ENCODE measurements at places on chromosomes 12 and 14.

GRCh38 chr12:49990273-49990672 lies 17.5 kb downstream of the AQP6 start:
- no peak for DNase-seq

DNA sequence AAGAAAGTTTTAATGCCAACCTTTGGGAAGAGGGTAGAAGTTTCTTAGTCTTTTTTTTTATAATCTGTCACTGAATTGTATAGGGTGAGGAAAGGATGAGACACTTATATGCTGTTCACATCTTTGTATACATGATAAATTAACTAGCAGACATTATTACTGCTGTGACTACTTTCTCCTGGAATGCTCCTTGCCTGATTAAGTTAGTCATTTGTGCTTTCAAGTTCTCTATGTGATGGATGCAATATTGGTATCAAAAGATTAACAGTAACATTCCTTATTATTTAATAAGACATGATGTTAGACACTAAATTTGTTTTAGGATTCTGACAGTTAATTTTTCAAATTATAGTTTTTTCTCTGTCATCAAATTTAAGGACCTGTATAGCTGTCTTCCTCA lies 223.4 kb upstream of the GARIN2 start:
- no peak for DNase-seq

DNA sequence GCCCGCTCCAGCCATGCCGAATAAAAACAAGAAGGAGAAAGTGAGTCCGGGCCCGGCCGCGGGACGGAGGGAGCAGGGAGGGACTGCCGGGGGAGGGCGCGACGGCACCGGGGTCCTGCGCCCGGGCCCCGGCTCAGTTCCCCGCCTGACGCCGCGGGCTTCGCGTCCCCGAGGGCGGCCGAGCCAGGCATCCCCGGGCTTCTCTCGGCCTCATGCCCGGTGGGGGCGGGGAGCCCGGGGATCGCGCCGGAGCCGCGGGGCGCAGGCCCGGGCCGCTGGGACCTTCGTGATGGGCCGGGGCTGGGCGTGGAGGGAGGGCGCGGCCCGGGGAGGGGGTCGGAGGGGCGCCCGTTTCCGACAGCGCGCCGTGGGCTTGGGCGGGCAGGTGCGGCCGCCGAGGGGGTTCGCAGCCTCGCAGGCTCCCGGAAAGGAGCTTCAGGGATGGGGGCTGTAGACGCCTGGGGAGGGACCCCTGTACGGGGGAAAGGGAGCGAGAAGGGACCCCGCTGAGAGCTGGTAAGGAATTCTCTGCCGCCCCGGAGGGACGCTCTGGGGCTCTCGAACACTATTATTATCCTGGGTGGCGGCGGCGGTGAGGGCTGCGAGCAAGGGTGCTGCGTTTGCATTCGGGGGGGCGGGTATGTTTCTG lies 496 bp downstream of the PPP2R5C start:
- no peak for DNase-seq

DNA sequence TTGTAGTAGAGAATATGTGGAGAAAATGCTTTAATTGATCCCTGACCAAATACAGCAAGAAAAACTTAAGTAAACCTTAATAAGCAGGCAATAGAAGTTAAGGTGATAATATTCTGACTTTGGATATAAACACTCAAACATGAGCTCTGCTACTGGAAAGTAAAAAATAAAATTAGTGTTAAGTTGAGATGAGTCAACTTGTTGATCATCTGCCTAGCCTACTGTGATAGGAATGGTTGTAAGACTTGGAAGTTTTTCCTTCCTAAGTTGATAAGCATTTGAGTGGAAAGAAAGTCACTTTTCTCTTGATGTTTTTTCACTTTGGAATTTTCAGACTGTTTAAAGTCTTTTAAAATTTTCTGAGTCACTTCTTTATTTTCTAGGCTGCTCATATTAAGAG lies 26.0 kb downstream of the ADIPOR2 start:
- no peak for DNase-seq

DNA sequence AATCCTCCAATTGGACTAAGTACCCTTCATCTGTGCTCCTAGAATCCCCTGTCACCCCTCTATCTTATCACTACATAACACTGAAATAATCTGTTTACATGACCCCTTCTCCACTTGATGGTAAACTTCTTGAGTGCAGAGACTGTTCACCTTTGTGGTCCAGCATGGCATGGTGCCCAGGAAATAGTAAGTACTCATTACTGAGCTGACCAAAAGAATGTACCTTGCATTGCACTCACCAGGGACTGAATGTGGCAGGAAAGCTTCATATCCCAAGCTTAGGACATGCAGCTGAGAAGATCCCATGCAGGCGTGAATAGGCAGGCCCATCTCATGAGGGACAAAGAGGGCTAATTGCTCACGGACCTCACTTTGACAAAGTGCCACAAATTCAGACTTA lies 1.4 kb upstream of the GARIN2 start:
- no peak for DNase-seq

DNA sequence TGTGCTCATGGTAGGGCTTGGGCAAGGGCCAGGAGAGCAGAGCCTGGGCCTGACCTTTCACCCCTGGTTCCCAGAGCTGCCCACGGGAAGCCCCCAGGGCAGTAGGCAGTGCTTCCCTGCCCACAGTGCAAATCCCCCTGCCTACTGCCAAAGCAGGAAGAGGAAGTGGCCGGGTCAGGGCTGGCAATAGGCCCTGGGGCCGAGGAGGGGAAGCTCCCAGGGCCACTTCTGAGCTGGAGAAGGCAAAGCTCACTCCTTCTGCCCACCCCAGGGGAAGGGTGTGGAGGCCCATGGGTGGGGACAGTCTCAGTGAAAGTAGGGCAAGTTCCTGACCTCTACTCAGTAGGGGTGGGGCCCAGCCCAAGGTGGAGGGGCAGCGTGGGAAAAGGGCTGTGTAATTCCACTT lies 5.4 kb upstream of the NR4A1 start:
- peak; percentile 54 for DNase-seq

- DNase-seq = no peak
Measured at GRCh38 chr14:94582199-94582750, 1.0 kb downstream of the SERPINA5 start.

- no peak for DNase-seq
Measured at GRCh38 chr12:20410734-20411133, 42.4 kb downstream of the PDE3A start.

DNA sequence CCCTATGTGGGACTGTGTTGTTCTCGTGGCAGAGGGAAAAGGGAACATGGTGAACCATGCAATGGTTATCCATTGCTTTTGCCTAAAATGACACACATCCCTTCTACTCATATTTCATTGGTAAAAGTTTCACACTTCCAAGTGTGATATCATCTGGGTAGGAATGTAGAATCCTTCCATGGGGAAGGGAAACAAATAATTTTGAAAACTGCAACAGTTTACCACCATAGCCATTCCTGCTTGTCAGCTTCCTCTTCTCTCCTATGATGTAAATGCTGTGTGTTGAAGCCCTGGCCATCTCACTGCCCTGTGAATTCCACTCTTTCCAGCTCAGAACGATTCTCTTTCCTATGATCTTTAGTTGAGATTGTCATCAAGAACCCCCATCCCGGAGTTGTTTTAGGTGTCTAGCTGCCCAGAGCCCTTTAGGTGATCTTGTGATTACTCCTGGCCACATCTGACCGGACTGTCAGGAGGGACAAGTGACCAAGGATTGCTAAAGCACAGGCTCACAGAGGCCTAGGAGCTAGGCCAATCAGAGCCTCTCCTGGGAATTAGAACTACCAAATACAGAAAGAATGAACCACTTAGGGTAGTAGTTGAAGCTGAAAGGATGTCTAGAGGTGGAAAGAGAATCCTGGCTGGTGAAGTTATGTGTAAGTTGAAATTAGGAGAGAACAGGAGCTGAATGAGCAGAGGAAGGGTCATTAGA lies 84.6 kb downstream of the VCPKMT start:
- DNase-seq = no peak

DNA sequence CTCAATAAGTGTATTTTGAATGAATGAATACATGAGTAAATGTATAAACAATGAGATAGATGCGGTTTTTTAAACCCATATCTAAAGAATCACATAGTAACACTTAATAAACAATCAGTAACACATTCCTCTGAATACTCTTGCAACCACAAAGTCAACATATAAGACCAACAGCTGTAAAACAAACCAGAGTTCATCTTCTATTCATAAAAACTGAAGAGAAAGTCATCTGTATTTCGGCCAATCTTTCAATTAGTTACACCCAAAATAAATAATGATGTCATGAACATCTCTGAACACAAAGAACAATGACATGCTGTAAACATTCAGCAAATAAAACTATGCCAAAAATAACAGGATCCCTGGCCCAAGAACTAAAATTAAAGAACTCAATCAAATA lies 47.2 kb downstream of the ARMH4 start:
- DNase-seq = no peak

DNA sequence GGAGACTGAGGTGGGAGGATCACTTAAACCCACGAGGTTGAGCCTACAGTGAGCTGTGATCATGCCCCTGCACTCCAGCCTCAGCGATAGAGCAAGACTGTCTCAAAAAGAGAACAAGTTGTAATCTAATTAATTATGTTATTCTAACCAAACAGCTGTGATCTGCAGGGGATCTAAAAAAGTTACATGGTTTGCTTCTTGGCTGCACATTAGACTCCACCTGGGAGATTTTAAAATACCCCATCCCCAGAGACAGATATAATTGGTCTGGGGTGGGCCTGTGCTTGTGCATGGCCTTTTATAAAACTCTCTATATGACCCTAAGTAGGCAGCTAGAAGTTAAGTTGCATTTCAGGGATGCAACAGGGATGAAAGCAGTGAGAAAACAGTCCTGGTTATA lies 76.7 kb downstream of the SCAF11 start:
- no peak for DNase-seq

DNA sequence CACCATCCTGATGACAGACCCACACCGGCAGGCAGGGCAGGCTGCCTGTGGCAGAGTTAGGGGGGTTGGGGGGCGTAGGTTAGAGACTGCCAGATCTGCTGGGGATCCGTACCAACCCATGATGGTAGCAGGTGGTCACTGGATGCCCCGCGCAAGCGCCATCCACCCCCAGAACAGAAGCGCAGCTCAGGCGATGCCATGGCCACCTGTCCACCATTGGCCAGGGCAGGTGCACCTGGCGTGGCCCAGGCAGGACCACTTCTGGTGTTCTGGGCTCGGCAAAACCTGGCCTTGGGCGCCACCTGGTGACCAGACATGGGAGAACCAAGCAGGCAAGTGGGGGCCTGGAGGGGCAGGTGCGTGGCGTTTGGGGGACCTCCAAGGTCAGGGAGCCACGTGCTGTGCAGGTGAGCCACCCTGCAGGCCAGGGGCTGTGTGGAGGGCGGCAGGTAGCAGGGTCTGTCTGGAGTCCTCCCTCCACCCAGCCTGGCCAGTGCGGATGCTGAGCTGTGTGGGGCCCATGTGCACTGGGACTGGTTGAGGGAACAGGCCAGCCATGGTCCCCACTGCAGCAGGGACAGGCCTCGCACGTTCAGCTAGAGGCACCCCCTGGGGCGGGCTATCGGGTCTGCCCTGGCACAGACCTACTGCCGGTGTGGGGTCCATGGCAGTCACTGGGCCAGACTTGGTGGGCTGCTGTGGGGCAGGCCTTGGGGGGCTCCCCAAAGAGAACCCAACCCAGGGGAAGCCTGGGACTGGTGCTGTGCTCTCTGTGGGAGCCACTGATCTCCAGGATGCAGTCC lies 15.6 kb downstream of the BAG5 start:
- peak; percentile 72 for DNase-seq

- no peak for DNase-seq
Measured at GRCh38 chr12:102799229-102799628, 117.8 kb downstream of the PAH start.

- DNase-seq = no peak
Measured at GRCh38 chr12:88338486-88338885, 196.4 kb downstream of the TMTC3 start.

- DNase-seq = no peak
Measured at GRCh38 chr14:82447586-82447985, 913.9 kb upstream of the SEL1L start.

GRCh38 chr14:86823581-86823980 lies 1169.4 kb downstream of the GALC start:
- no peak for DNase-seq

DNA sequence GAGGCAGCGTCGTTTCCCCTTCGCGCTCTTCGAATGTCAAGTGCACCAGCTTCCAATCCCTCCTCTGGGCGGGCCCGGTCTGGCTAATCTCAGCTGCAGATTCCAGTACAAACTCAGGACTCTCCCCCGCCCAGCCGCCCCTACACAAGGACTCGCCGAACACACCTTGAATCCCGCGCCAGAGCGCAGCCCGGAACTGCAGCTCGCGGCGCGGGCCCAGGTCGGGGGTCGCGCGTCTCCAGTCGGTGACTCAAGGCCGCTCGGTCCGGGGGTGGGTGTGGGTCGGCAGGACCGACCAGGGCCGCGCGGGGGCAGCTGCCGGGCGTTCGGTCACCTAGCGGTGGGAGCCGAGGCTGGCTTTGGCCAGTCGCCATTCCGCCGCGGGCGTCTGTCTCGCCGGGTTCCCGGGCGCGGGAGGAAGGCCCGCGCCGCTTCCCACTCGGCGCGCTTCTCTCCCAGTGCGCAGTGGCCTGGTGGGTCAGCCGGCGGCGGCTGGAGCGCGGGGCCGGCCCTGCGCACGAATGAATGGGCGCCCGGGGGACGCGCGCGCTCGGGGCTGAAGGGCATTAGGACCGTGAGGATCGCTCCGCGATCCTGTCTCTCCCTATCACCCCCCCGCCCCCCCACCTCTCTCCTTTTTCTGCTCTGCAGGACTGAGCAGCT lies at the start of gene GALNT16:
Gene GALNT16 (plus strand): TSS at position 632 of the 663 bp plus-strand sequence. CDS start 133 bp downstream, outside the sequence.
- no peak for DNase-seq

- DNase-seq = no peak
Measured at GRCh38 chr14:61992926-61993325, 230.7 kb downstream of the SNAPC1 start.

GRCh38 chr12:104026841-104027599 lies 23.0 kb downstream of the GLT8D2 start:
- no peak for DNase-seq

DNA sequence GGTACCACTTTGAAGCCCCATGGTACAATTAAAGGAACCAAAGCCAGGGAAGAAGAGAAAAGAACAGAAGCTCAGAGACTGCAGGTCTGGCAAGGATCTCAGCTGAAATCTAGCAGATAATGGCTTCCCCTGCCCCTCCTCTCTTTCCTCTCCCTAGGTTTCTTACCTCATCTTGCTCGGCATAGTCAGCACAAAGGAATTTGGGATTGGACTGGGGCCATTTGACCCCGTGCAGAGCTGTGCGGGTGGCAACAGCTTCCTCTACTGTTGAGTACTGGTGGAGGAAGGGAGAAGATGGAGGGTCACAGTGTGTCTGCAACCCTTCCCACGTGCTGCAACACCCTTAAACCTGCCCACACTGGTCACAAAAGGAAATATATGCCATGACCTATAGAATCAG lies 4.7 kb upstream of the CDH24 start:
- DNase-seq = no peak

GRCh38 chr12:80291108-80291754 lies 152.8 kb upstream of the PTPRQ start:
- DNase-seq = no peak

GRCh38 chr12:21459474-21459873 lies 22.0 kb downstream of the PYROXD1 start:
- no peak for DNase-seq

GRCh38 chr12:124920353-124920935 lies 6.0 kb upstream of the UBC start:
- no peak for DNase-seq

GRCh38 chr12:83046019-83046418 lies 359.3 kb downstream of the TMTC2 start:
- no peak for DNase-seq

- DNase-seq = no peak
Measured at GRCh38 chr12:9756170-9756569, 4.5 kb downstream of the CD69 start.

Data from hematopoietic multipotent progenitor cell (in vitro differentiated cells).